ENCODE measurements at places on chromosomes 6 and 20. TPM values are rescaled to one million over a fixed set of nuclear protein-coding genes. Genes with fewer than 3 reads are reported as not detected.

DNA sequence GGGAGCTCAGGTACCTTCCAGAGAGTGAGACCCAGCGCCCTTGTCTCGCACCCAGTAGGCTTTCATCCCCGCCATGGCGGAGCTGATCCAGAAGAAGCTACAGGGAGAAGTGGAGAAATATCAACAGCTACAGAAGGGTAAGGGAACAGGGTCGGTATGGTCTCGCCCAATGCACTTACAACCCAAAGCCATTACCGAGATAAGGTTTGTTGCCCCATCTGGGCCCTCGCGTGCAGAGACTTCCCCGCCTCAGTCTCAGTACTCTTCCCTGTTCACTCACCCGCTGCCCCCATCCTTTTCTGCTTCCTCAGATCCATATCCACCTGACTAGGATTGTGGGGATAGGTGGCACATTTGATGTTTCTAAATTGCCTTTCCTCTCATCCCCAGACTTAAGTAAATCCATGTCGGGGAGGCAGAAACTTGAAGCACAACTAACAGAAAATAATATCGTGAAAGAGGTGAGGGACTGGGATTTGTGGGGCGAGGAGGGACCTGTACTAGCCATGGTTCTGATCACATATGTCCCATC, 449 bp downstream of the PFDN6 start:
- no peak for ATAC-seq

GRCh38 chr20:48912065-48912464, 9.4 kb upstream of the ARFGEF2 start:
- ATAC-seq = no peak

DNA sequence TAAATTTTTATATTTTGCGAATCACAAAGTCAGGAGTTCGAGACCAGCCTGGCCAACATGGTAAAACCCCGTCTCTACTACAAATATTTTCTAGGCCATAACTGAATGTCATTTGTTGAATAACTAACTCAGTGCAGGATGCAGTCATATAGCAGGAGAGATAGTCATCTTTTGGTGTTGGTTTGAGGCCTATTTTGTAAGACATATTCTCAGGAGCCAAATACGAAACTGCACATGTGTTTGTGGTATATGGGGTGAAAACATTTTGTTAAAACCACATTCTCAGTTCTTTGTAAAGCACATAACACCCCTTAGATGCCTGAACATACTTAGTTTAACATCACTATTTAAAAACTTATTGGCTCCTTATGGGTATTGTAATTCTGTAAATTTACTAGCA, 4.7 kb upstream of the ENPP5 start:
- no peak for ATAC-seq

DNA sequence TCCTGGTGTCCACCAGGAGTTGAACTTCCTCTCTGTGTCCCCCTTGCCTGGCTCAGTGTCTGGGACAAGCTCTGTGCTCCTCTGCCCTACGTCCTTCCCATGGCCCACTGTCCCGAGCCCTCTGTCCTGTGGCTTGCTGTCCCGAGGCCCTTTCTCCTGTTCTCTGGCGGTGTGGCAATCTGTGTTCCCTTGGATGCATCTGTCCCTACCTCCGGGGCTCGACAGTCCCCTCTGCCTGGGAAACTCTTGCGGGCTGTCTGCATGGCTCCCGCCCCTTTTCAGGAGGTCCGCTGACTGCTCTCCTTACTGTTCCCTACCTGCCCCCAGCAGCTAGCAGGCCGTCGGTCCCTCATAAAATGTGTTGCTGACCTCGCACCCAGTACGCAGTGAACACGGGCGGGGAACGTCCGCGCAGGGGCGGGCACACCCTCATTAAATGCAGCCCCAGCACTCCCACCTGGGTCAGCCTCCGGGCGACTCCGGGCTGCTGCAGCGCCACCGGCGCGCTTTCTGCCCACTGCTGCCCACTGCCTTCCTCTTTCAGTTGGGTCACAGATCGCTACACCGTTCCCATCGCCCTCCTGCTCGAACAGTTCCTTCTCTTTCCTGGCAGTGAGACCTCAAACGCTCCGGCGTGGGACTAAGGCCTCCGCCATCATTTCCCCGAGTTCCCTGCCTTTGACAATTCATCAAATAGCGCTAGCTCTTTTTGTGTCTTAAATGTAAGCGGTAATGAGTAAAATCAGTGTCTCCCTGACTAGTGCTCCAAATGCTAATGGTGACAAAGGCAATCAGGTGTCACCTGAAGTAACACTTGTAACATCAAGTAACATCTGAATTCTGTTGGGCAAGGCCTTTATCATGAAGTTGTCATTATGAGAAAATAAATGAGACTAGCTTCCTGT, 60.5 kb downstream of the RSPH3 start:
- no peak for ATAC-seq

DNA sequence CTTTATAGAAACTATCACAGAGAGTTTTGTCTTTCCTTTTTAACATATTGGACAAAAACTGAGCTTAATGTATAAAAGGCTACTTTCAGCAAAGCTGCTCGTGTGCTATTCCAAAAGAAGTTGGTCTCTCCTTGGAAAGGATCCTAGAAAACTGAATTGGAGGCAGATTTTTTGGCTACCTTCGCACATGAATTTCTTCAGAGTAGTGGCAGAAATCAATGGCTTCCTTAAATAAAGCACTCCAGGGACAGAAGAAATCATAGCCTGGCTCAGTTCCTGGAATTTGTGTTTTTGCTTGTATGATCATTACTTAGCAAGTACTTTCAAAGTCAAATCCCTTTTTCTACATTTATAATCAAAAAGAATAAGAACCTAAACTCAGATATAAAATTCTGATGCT, 780.3 kb downstream of the PHF3 start:
- no peak for ATAC-seq

- no peak for ATAC-seq
Measured at GRCh38 chr6:170423814-170424603, 117.5 kb downstream of the FAM120B start.

DNA sequence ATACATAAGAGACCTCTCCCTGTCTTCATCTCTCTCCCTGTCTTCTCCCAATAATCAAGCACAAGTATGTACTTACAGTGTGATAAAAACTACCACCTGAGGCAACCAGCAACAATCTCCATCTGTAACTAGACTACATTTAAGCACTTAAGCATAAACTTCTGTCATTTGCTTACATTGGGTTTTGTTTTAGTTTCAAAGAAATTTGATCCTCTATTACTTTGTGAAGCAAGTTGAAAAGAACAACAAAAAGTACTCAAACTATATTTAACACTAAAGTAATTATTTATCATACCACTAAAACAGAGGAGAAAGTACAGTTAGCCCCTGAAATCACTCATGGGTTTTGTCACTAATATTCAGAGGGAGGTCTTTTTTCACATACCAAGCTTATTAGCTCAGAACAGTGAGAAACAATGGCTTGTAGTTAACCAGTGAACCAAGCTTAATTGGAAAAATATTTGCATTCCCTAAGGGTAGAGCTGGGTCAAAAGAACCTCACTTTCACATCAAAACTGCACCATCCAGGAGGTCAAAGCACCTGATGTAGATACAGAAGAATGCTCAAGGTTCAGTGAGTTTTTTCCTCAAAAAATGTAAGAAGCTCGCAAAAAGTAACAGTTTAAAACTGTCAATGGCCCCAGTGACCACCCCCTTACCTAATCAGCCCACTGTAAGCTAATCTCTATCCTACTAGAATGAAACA, 34.1 kb downstream of the DCDC2 start:
- no peak for ATAC-seq

DNA sequence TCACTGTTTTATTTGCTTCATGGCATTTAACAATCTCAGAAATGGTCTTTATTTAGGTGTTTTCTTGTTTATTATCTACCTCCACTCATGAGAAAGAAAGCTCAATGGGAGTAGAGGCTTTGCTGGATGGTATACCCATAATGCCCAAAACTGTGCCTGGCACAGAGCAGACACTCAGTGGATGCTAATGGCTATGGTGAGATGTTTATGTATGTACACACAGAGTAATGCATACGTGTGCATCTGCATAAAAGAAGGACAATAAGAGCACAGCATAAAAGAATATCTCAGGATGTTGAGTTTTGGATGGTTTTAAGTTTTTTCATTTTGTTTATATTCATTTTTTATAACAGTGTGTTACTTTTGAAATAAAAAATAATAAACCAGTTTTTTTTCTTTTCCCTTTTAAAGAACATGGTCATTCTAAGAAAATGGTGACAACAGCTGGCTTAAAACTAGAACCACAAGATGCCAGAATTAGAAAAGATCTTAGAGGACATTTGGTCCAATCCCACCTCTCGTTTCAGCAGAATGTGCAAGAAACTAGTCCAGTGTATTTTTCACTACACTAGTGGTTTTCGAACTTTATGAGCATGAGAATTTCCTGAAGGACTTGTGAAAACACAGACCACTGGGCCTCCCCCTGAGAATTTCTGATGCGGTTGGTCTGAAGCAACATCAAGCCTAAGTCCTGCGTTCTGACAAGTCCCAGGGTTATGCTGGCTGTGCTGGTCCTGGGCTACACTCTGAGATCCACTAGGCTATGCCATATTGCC, 131.9 kb downstream of the FYN start:
- ATAC-seq = no peak

GRCh38 chr6:109420751-109421150, 19.7 kb downstream of the PPIL6 start:
- no peak for ATAC-seq

DNA sequence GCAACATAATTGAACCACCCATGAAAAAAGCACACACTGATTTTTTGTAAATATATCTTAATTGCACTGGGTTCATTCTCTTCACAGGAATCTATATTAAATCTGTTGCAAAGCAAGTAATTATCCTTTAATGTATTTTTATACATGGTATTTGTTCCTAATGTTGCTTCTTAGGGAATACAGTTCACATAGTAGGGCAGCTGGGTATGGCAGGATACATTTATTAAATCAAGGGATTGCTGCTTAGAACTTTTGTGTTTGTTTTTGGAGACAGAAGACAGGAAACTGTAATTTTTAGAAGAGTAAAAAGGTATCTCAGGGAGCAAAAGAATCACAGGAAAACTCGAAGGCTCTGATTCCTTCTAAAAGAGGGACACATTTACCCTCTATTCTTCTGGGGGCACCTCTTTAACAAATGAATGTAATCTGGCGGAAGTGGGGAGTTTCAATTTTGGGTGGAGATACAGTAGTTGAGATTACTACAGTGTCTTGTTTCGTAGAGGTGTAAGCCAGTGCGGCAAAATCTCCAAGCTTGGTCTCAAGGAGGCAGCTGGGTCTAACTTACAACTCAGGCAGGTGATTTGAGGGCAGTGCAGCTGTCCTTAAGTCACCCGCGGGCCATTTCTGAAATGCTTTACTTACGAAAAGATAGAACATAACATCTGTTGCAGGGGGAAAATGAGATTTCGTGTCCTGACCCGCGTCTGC, 812 bp upstream of the SMIM13 start:
- ATAC-seq = peak; percentile 15

- no peak for ATAC-seq
Measured at GRCh38 chr20:3238616-3239025, 369 bp downstream of the SLC4A11 start.

- no peak for ATAC-seq
Measured at GRCh38 chr6:84498905-84499304, 265.5 kb downstream of the TBX18 start.

- no peak for ATAC-seq
Measured at GRCh38 chr20:5827098-5827853, 77.1 kb downstream of the SHLD1 start.

DNA sequence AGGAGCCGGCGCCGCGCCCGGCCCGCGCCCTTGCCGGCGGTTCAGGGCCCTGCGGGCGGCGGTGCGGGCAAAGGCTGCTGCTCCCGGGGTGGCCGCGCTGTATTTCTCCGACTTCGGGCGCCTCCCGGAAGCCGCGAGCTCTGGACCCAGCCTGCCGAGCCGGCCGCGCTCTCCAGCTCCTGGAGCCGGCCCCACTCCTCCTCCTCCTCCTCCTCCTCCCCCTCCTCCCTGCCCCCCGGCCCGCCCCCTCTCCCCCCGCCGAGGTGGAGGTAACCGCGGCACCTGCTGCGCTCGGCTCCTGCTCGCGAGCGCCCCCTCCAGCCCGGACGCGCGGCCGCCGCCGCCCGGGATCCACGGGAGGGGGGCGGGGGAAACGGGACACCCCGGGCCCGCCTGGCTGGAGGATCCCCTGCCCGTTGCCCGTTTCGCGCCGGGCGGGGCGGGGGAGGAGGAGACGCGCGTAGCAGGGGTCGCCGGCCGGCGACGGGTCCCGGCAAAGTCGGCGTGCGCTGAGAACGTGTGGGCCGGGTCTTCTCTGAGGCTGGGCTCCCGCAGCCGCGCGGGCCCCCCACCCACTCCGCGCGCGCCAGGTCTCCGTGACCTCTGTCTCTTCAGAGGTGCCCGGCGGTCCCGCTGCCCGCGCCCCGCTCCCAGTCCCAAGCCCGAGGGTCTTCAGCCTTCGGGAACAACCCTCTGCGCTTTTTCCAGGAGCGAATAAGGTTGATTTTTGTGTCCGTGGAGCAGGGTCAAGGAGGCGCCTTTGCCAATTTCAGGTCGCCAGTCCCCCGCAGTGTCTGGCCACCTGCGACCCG, at the start of gene SLC22A23:
SLC22A23 (minus strand) TSS at position 153 of the 812 bp plus-strand sequence. CDS start 491 bp downstream, outside the sequence.
- ATAC-seq = peak; percentile 85

GRCh38 chr6:119243037-119243436, 106.5 kb downstream of the MAN1A1 start:
- ATAC-seq = no peak

DNA sequence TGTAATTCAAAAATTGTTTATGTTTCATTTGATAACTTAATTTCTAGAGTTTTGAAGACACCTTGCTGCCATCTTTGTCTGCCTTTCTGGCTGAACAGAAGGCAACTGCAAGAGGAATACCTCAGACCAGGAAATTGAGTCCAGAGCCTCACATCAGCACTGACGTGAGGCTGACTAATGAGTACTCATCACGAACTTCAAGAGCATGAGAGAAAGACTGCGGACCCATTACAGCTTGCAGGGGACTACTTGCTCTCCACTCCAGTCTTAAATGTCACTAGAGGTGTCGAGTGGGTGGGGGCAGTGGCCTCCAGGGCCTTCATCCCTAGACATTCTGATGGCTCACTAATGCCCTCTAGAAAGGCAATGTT, 109.5 kb upstream of the SSTR4 start:
- ATAC-seq = no peak

DNA sequence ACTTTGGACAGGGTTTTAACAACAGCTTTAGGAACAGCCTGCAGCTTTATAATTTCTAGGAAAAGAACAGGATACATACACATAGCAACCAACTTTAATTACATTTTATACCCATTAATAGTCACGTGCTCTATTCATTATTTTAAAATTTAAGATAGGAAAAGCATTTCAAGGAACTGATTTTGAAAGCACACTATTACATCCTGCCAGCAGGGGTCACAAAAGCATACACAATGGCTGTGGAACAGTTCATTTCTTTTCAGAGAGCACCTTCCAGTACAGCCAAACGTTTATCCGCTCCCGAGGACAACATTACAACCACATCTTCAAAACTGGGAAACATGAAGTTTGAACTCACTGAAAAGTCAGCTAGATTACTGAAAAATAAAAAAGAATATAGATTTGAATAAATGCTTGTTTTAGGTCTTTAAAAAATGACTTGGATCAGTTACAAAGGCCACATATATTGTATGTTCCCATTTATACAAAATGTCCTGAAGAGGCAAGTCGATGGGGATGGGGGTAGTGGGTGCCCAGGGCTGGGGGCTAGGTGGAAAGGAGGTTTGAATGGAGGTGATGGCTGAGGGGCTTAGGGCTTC, 104.6 kb upstream of the EXOC2 start:
- peak; percentile 75 for ATAC-seq

The C20orf202 gene
- total RNA-seq = not detected

The CSTF1 gene
- 21.3 TPM for total RNA-seq

The ARMC2 gene
- 2.8 TPM for total RNA-seq

The CCDC170 gene
- total RNA-seq = 0.78 TPM

The OPN5 gene
- 0.08 TPM for total RNA-seq

The HLA-E gene
- 607 TPM for total RNA-seq

The FOXA2 gene
- not detected for total RNA-seq

The POFUT1 gene
- total RNA-seq = 42.4 TPM

The HS3ST5 gene
- not detected for total RNA-seq

The CRYBG1 gene
- 4.8 TPM for total RNA-seq

The DSN1 gene
- total RNA-seq = 5.7 TPM

The CTCFL gene
- total RNA-seq = not detected

The KCNB1 gene
- 40.8 TPM for total RNA-seq
